ENCODE measurements at places on chromosomes 11 and 22.

DNA sequence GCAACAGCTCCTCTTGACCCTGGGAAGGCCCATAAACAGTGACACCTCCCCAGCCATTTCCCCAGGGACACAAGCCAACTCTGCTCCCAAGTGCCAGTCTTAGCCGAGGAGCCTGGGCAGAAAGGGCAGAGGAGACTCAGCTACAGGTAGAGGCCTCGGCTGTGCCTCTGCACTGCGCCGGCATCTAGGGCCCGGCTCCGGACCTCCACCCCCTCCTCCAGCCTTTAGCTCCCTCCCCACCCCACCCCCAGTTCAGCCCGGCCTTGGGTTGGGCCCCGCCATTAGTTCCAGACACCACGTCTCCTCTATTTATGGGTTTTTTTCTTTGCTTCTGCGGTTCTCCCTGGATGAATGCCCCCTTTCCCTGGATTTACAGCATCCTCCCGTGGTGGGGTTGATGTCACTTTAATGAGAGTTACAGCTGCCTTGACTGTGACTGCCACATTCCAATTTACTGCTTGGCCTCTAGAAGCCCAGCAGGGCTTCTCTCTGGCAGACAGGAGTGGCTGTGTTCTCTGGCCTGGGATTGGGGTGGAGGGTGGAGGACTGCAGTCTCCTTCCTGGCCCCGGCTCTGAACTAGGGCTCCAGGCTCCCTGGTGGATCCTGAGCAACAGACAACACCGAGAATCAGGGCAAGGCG, 13.5 kb upstream of the OAF start:
- no peak for DNase-seq

DNA sequence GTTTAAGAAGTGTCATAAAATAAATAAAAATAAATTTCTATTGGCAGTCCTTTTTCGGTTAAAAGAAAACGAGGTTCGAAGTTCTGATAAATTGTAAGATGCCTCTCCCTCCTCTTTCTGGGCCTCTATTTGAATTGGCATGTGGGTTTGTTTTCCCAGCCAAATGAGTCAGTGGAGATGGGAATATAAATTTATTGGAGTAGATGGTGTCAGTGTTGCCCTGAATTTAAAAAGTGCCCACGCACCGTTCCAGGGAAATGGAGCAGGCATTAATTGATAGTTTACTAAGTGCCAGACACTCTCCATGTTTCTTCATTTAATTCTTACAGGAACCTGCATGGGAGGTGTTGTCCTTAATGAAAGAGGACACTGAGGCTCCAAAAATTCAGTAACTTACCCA, 119.2 kb downstream of the FEZ1 start:
- no peak for DNase-seq

GRCh38 chr22:34501366-34501965, 564.5 kb upstream of the ISX start:
- no peak for DNase-seq

GRCh38 chr22:39592081-39593065, 21.8 kb downstream of the CACNA1I start:
- DNase-seq = no peak

DNA sequence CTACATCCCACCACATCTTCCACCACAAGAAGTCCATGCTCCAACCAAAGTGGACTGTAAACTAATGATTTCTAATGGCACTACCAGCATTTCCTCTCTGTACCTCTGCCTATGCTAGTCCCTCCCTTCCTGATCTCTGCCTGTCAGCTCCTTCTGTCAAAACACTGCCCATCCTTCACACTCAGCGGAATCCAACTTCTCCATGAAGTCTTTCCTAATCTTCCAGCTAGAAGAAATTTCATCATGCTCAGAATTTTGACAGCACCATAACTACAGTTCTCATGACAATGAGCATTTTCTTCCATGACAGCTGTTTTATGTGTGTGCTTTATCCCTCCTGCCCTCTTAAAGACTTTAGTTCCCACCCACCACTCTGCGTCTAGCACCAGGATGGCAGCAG, 111.4 kb downstream of the SERGEF start:
- no peak for DNase-seq

DNA sequence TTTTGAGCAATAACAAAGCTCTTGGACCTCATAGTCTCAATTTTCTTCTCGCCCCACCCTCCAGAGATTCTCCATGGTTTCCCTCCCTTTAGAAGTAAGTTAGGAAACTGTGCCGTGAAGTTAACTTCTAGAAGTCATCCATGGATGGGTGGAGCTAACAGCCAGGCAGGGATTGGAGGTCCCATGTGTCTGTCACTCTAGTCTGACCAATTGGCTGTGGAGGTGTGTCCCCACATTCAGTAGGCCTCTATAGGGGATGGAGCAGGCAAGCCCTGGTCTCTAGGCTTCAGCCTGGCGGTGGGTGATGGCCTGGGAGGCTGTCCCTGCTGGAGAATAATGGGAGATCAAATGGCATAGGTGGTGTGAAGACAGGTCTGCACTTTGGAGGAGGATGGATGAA, 50.7 kb downstream of the TP53I11 start:
- DNase-seq = no peak

GRCh38 chr11:113313601-113314000, 782 bp upstream of the TTC12 start:
- no peak for DNase-seq

GRCh38 chr22:26883393-26883792, 226.0 kb downstream of the MIAT start:
- DNase-seq = no peak

GRCh38 chr22:35995772-35996171, 32.9 kb downstream of the RBFOX2 start:
- no peak for DNase-seq

GRCh38 chr11:26993965-26994457, at the start of gene FIBIN:
Gene FIBIN (plus strand): TSS chr11:26994112. CDS start chr11:26994527, 415 bp downstream.
- no peak for DNase-seq

- no peak for DNase-seq
Measured at GRCh38 chr11:66349084-66349386, 1.6 kb upstream of the B4GAT1 start.

DNA sequence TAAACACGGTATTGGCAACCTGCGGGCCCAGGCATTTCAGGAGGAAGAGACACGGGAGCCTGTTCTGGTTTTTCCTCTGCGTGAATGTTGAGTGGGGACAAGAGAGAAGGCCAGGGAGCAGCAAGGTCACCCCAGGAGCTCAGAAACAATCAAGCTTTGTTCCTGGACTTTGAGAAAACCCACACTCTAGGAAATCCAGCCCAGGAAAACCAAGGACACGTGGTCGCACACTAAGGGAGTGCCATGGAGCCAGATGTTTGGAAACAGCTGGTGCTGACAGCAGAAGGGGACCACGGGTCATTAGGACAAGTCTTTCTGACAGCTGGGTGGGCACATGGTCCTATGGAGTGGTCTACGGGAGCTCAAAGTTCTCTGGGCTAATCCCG, 44.1 kb downstream of the MYH9 start:
- DNase-seq = no peak

DNA sequence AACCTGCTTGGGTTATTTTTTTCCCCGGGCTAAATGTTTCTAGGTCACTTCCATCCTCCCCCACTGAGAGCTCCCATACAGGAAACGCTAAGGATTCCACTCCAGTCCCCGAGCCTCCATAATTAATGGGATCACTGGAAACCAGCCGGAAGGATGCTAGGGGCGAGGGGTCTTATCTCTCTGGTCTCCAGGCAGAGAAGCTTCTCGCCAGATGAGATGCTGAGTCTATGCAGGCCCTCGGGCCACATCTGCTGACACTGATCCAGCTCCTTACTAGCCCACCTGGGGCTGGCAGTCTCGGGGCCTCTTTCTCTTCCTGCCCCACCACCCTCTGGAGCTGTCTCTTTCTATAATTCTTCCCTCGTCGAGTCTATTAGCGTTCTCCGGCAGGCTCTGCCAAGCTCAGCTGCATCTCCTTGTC, 125.9 kb upstream of the SYT13 start:
- no peak for DNase-seq

DNA sequence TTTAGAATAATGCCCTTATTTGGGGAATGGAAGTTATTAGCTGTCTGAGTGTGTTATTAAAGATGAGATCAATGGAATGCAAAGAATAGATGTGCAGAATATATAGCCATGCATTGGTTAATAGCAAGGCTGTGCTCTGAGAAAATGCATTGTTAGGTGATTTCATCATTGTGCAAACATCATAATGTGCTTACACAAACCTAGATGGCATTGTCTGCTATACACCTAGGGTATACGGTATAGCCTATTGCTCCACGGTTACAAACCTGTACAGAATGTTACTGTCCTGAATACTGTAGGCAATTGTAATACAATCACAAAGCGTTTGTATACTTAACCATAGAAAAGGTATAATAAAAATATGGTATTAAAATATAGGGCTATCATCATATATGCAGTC, 25.5 kb downstream of the SLC5A12 start:
- DNase-seq = no peak

DNA sequence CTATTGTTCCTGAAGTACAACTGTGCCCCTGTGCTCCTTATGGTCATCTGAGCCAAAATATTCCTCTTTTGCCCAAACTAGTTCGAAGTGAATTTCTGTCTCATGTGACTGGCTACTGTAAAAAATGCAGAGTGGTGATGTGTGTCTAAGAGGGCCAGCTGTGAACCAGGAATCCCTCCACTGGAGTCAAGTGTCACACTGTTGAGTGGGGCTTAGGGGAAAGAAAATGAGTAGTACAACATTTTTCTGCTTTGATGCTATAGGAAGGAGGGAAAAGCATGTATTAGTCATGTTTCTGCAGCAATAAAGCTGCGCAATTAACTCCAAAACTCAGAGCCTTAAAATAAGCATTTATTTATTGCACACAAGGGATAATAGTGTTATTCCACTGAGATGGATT, 39.8 kb upstream of the HMGXB4 start:
- DNase-seq = no peak

DNA sequence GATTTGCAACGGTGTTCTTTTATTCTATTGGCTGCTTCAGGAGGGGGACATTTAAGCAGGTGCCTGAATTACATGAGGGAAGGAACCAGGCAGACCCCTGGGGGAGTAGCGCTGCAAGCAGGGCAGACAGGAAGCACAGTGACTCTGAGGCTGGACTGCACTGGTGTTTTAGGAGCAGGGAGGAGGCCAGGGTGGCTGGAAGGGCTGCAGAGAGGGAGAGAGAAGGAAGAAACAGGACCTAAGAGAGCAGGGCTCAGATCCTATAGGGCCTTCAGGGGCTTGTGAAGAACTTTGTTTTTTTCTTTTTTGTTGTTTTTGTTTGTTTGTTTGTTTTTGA, 62.5 kb upstream of the SORL1-AS1 start:
- no peak for DNase-seq

DNA sequence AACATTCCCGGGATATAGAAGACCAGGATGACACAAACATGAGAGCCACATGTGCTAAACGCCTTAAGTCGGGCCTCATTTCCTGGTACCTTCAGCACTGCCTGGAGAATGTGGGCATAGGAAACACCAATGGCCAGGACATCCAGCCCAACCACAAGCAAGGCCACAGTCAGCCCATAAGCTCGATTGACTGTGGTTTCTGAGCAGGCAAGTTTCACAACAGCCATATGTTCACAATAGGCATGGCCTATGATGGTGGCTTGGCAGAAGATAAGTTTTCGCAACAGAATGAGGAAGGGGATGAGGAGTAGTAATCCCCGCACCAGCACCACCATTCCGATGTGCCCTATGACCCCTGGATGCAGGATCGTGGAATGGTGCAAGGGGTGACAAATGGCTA, 26.9 kb upstream of the OR56A1 start:
- DNase-seq = no peak

- no peak for DNase-seq
Measured at GRCh38 chr11:16813126-16813525, 74.7 kb downstream of the C11orf58 start.
